ENCODE measurements at places on chromosomes 4 and X.

DNA sequence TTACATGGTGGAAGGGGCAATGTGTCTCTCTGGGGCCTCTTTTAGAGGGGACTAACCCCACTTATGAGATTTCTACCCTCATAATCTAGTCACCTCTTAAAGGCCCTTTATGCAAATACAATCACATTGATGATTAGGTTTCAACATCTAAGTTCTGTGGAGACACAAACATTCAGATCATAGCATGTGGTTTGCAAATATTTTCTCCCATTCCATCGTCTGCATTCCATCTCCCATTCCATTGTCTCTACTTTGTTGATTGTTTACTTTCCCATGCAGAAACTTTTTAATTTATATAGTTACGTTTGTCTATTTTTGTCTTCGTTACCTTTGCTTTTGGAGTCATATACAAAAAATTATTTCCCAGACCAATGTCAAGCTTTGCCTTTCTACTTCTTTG is 927.5 kb upstream of the INTU start:
- DNase-seq: no peak

GRCh38 chr4:156521631-156522030 is 450.0 kb downstream of the PDGFC start:
- DNase-seq: no peak

GRCh38 chrX:107849747-107850421 is 24.2 kb downstream of the MID2 start:
- DNase-seq: no peak

GRCh38 chr4:72974694-72975487 is 94.6 kb downstream of the COX18 start:
- DNase-seq: no peak

DNA sequence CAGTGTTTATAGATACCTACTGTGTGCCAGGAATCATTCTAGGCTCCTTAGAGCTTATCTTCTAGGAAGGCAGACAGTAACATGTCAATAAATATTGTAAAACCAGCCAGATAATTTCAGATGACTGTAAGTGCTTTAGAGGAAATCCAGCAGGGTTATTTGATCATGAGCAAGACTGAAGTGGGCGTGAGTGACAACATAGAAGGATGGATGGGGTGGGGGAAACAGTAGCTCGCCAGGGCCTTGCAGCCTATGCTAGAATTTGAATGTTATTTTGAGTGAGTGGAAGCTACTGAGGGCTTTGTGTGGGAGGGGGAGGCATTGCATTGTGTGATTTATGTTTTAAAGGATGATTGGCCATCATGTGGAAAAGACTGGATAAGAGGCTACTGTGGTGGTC is 6.7 kb downstream of the SRD5A3 start:
- no peak for DNase-seq

Measured in GM04504 (cell line).